ENCODE measurements at places on chromosomes 3 and 15.

DNA sequence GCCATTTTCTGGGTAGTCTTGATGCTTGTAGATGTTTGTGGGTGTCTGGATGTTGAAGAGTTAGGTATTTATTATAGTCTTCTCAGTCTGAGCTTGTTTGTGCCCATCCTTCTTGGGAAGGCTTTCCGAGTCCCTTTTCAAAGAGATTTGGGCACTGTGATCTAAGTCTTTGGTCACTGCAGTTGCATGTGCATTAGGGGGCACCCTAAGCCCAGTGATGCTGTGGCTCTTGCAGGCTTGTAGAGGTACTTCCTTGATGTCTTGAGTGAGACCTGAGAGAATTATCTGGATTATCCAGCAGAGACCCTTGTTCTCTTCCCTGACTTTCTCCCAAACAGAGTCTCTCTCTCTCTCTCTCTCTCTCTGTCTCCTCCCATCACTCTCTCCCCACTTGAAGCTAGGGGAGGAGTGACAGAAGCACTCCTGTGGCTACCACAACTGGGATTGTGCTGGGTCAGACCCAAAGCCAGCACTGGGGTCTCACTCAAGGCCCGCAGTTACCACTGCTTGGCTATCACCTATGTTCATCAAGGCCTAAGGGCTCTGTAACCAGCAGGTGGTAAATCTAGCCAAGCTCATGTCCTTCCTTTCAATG lies 68.5 kb downstream of the TMCO5A start:
- peak; percentile 59 for DNase-seq

GRCh38 chr3:14248477-14248848 lies 69.8 kb downstream of the LSM3 start:
- no peak for DNase-seq

- DNase-seq: peak; percentile 95
Measured at GRCh38 chr3:50245831-50246516, 10.0 kb downstream of the GNAI2 start.

DNA sequence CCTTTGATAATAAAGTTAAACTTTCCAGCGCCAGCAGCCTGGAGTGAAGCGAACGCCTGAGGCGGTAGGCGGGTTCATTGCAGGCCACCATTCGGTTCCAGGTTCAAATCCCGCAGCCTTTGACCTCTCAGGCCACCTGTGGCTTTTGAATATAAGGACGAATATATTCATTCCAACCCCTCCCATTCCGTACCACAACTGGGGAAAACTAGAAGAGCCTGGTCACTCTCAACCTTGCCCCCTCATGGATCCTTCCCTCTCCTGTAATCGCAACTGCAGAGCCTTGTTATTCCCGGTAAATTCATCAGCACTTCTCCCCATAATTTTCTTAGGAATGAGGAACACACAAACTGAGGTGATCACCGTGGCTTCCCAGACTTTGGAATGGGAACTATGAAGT lies 35.2 kb downstream of the ZIC4 start:
- DNase-seq: no peak

DNA sequence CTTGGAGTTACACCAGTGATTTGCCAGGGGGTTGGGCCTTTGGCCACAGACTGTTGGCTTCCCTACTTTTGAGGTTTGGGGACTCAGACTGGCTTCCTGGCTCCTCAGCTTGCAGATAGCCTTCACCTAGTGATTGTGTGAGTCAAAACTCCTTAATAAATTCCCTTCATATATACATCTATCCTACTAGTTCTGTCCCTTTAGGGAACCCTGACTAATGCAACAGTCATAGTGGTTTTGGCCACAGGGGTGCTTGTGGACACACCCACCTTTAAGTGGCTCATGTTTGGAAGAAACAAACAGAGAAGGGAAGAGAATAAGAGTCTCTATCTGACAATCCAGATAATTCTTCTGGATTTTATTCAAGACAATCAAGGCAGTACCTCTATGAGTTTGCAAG lies 457.7 kb downstream of the EPHA3 start:
- no peak for DNase-seq

All from Right ventricle myocardium superior (tissue), 1 donor.